Activated T-cell treated with anti-CD3 and anti-CD28 coated beads, Interleukin-2, amount 50 U/mL, for 4 hours (primary cell): ENCODE measurements at places on chromosomes 7 and 10. TPM values are rescaled to one million over a fixed set of nuclear protein-coding genes. Genes with fewer than 3 reads are reported as not detected.

Gene PTN
- not detected for total RNA-seq

DNA sequence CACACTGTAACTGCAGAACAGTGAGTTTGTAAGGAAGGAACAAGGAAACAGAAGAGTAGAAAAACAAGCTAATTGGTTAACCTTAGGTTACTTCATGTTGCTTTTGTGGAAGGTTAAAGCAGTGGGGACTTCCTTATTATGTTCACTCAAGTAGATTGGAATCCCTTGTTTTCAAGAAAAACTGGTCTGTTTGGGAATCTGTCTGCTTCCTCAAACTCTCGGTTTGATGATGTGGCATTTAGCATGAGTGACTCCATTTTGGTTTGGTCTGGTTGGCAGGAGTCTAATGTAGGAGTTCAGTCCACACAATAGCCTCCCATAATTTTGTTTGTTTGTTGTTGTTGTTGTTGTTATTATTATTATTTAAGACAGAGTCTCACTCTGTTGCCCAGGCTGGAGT is 3.8 kb upstream of the TRIM56 start:
- DNase-seq = no peak

DNA sequence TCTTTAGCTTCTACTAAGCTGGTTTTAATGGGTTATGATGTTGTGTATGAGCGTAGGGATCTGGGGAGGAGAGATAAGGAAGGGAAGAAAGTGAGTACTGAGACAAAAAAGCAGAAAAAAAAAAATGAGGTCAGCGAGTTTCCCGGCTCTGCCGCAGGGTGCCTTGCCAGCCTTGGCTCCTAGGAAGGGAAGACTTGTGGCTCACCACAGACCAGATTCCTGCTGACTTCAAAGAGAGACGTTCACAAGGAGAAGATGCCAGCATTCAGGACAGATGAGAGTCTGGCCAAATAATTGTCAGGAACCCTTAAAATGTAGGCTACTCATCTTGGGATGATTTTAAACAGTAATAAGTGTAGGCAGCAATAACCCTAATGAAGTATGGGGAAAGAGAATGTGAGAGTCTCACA is 11.4 kb upstream of the FAS start:
- no peak for DNase-seq

GRCh38 chr7:35370687-35371086 is 116.8 kb upstream of the TBX20 start:
- no peak for DNase-seq
